ENCODE measurements at places on chromosomes 7 and 10. TPM values are rescaled to one million over a fixed set of nuclear protein-coding genes. Genes with fewer than 3 reads are reported as not detected.
A peak's percentile ranks its signal among the peaks of the same experiment; 100 is the strongest.

ACSM6 gene
- not detected for total RNA-seq

INHBA gene
- total RNA-seq, result 4.0 TPM

CCNY gene
- total RNA-seq, result 35.6 TPM

MGMT gene
- total RNA-seq, result 19.2 TPM

SPDYE9 gene
- not detected for total RNA-seq

FXYD4 gene
- not detected for total RNA-seq

MNX1 gene
- not detected for total RNA-seq

OR6B1 gene
- not detected for total RNA-seq

TMEM196 gene
- total RNA-seq, result not detected

AKR1C1 gene
- 174 TPM for total RNA-seq

GRID2IP gene
- not detected for total RNA-seq

DNA sequence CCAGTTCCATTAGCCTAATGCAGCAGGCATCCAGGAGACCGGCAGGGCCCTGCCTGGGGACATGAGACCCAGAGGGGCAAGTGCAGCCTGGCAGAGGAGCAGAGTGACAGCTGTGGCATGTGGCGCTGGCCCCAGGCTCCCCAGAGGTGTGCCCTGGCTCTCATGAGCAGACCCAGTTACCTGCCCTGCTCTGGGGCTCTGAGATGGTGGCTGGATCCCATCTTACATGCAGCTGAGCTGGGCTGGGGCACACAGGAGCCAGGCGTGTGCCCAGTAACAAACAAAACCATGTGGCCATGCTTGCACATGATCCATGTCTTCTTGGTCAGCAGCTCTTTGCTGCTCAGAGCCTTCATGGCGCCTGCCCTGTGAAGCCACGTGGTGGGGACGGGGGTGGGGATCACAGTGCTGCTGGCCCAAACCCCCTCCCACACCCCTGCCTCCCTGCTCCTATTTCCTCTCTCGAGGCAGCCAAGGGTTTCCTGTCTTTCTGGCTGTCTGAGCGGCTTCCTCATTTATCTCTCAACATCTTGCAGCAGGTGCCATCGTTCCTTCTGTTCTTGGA is 40.3 kb upstream of the GTF2I start:
- DNase-seq, result no peak

DNA sequence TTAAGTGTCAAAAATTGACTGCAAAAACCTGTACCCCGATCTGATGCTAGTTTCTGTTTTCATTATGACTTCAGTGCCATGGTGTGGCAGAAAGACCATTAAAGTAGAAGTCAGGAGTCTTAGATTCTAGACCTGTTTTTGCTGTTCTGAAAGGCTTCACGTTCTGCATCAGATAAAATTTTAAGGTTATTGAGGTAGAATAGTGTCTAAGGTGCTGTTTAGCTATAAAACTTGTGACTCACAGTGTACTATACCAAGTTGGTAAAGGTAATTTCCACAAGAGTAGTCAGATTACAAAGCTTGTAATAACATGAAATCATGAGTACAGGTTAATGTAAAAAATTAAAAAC is 38.6 kb downstream of the ZNRF2 start:
- no peak for DNase-seq

GRCh38 chr10:105834261-105835059 is 1193.4 kb downstream of the SORCS3 start:
- DNase-seq, result no peak

DNA sequence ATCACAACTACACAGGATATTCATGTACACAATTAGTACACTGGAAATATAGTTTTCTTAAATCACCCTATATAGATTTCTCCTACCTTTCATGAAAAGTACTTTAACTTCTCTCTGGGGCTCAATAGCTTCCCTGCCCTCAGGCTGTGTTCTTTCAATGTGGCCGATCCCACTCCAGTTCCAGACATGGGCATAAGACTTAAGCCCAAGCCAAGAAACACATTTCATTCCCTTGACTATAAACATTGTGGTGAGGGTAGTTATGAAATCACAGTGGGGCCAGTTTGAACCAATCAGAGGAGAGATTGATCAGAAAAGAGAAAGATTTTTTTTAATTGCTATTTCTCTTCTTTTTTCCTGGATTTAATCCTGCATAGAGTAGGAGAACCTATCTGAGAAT is 904.6 kb upstream of the SORCS1 start:
- no peak for DNase-seq

DNA sequence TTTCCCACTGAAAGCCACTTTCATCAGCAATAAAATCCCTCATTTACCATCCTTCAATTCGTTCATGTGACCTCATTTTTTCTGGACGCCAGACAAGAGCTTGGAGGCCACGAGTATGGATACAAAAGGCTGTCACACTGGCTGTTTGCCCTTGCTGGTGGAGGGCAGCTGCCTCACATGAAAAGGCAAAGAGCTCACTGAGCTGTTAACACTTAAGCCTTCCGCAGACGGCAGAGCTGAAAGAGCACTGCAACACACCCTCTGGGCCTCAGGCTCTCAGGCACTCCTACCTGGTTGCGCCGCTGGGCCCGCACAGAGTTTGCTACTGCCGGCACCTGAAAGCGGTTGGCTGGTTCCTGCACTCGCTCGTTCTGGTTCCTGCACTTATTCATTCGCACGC is 193.5 kb downstream of the CFTR start:
- no peak for DNase-seq

DNA sequence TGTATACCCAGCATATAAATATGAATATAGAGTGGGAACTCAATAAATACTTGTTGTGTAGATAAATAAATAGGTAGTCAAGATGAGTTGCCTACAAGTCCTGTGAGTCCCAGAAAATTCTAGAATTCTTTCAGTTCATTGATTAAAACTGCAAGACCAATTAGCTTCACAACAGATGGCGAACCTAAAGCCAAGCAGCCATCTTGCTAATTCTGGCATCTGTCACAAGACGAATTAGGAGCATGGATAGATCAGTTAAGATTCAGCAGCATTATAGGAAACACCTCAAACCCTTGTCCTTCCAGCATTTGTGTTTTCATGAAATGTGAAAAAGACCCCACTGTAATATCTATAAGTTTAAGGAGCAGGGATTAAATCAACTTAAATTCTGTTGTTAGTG is 552.7 kb downstream of the MAGI2 start:
- no peak for DNase-seq

DNA sequence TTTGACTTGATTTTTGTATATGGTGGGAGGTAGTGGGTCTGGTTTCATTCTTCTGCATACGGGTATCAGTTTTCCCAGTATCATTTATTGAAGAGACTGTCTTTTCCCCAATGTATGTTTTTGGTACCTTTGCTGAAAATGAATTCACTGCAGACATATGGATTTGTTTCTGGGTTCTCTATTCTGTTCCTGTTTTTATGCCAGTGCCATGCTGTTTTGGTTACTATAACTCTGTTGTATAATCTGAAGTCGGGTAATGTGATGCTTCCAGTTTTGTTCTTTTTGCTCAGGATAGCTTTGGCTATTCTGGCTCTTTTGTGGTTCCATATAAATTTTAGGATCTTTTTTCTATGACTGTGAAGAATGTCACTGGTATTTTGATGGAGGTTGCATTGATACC is 836 bp downstream of the ECD start:
- no peak for DNase-seq

- DNase-seq, result no peak
These were observed 1125.0 kb downstream of the TYW1 start for GRCh38 chr7:68121655-68122054.

DNA sequence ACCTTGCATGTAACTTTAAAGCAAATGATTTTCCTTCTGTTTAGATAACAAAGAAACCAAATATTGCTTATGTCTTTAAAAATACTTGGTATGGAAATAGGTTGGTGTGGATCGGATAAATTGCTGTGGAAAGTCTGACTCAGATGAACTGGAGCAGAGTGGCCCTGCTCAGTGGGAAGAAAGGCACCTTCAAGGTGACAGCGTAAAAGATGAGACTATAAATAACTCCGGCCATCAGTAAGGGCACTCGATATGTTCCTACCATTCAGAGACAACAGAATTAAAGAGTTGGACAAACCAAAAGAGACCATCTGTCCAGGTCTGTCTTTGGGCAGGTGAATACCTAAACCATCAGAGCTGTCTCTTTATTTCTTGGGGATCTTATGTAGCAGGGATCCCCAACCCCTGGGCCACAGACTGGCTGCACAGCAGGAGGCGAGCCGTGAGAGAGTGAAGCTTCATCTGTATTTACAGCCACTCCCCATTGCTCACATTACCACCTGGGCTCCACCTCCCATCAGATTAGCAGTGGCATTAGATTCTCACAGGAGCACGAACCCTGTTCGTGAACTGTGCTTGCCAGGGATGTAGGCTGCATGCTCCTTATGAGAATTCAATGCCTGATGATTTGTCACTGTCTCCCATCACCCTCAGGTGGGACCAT is 357.1 kb downstream of the PRPF18 start:
- DNase-seq, result no peak

- no peak for DNase-seq
These were observed 44.7 kb upstream of the CDK6 start for GRCh38 chr7:92881091-92881485.

GRCh38 chr10:72248468-72249151 is 25.1 kb upstream of the DDIT4 start:
- peak; percentile 93 for DNase-seq

DNA sequence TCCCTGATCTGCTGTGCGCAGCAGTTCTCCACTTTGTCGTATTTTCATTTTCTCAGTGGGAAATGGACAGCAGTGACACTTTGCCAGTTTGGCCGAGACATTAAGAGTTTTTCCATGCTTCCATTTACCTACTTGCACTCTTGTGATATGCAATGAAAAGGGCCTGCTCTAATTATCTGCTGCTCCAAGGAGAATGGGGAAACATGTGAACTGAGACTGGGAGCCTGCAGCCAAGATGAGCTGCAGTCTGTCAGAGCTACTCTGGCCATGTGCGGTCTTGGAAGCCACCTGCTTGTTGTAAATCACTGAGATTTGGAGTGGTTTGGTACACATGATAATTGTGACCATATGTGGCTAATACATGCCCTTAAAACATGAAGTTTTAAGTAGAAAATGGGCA is 586.6 kb upstream of the POT1 start:
- no peak for DNase-seq

GRCh38 chr7:30445770-30446169 is 32.8 kb downstream of the NOD1 start:
- peak; percentile 89 for DNase-seq

- no peak for DNase-seq
These were observed 12.1 kb upstream of the DLX6 start for GRCh38 chr7:96993094-96993865.

GRCh38 chr7:20749906-20750305 is 36.8 kb downstream of the SP8 start:
- DNase-seq, result no peak

DNA sequence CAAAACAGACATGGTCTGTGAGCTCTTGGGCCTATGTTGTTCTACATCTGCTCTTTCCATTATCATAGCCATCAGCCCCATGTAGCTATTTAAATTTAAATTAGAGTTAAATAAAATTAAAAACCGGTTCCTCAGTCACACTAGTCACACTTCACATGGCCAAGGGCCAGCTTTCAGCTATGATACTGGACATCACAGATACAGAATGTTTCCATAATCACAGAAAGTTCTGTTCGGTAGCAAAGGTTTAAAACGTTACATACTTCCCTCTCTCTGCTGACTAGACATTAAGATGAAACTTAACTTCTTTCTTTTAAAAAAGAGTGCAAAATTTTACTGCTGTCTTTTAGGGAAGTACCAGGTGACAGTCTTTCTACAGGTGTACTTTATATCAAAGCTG is 43.0 kb downstream of the SRPK2 start:
- DNase-seq, result no peak

- no peak for DNase-seq
These were observed 56.9 kb downstream of the HIBADH start for GRCh38 chr7:27605689-27606269.

GRCh38 chr7:131328377-131329175 is 900 bp downstream of the MKLN1 start:
- DNase-seq, result no peak

GRCh38 chr7:17963281-17963680 is 23.0 kb upstream of the SNX13 start:
- DNase-seq, result no peak

DNA sequence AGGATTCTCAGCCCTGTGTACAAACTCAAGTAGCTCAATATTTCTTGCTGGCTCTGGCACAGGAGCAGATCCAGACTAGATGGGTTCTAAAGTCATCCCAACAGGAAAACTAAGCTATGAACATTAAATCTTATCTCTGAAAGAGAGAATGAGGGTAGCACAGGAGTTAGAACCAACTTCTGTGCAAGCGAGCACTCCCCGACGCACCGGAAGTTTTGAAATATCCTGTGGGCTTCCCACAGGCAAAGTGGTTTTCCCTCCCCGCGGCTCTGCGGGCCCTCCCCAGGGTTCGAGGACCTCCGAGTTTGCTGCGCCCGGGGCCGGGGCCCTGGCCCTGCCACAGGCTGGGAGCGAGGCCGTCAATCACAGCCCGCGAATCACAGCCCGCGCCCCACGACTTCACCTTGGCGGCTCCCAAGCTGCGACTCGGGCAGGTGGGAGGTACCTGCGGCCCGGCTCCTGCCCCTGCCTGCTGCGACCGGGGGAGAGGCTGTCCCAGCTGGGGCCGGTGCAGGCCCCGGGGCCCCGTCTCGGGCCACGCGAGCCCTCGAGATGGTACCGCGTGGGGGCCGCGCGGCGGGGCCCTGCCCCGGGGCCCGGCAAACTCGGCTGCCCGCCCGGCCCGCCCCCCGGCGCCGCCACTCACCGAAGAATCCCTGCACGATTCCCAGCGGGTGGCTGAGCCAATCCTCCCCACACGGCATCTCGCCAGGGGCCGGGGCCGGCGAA is 598 bp downstream of the MCMBP start:
- no peak for DNase-seq

- no peak for DNase-seq
These were observed 8.2 kb downstream of the TM9SF3 start for GRCh38 chr10:96578633-96579032.

DNA sequence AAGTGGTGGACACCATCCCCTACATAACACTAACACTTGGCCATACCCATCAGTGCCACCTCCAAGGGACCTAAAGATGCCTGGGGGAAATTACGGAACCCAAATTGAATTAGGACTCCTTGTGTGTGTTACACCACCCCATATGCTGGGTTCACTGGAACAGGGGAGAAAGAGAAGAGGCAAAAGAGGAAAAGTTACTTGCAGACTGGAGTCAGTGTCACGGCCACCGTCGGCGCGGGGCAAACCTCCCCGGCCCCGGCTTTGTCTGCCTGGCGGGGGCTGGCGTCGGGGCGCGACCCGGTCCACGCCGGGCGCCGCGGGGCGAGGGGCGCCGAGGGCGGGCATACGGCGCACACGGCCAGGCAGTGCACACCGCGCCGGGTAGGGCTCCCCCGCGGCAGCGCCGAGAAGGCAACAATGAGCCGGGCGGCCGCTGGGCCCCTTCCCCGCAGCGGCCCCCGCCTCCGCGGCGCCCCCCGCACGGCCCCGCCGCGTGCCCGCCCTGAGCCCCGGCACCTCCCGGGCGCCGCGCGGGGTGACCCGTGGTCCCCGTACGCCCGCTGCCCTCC is 171.1 kb downstream of the FAM107B start:
- DNase-seq, result no peak

DNA sequence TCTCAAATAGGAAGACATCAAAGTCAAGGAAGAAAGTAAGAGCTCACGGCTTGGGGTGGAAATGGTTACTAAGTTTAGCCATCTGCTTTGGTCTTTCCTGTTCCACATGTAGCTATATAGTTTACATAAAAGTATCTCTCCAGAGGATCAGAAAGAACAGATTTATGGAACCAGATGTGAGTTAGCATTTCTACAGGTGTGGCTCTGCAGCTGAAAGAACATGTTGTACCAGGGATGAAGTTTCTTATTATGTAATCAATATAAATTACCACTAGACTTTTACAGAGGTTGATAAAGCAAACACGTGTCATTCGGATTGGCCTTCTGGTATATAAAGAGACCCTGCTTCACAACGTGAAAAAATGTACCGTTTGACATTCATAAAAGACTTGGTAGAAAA is 19.9 kb downstream of the CALD1 start:
- DNase-seq, result no peak

Data from right atrium auricular region (tissue), 2 donors.